H4 (cell line): ENCODE measurements at places on chromosomes 2 and 18.
A peak's percentile ranks its signal among the peaks of the same experiment; 100 is the strongest.

GRCh38 chr2:214244847-214245246, 166.0 kb upstream of the VWC2L start:
- DNase-seq = no peak

- DNase-seq = no peak
These were observed 11.5 kb downstream of the DNMT3A start for GRCh38 chr2:25330273-25330672.

DNA sequence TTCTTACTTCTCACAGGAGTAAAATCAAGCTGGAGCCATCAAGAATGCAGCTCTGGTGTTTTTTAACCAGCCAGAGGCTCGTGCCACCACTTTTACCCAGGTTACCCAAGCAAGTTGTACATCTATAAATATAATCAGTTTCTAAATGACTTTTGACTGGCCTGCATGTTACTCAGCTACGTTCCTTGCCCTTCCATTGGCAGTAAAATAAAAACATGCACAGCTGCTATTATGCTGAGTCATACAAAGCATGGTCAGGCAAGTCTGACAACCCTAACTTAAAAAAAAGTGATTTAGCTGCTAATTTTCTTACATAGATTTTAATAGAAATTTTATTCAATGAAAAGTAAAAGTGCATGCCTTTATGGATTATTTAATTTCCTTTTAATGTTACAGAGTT, 111.7 kb upstream of the CSRNP3 start:
- DNase-seq = peak; percentile 78

- no peak for DNase-seq
These were observed 17.1 kb downstream of the MXD1 start for GRCh38 chr2:69931832-69932595.

GRCh38 chr18:31489311-31489710, 8.7 kb upstream of the DSG2 start:
- DNase-seq = no peak

- no peak for DNase-seq
These were observed 958.8 kb upstream of the TMEFF2 start for GRCh38 chr2:193153576-193153975.

DNA sequence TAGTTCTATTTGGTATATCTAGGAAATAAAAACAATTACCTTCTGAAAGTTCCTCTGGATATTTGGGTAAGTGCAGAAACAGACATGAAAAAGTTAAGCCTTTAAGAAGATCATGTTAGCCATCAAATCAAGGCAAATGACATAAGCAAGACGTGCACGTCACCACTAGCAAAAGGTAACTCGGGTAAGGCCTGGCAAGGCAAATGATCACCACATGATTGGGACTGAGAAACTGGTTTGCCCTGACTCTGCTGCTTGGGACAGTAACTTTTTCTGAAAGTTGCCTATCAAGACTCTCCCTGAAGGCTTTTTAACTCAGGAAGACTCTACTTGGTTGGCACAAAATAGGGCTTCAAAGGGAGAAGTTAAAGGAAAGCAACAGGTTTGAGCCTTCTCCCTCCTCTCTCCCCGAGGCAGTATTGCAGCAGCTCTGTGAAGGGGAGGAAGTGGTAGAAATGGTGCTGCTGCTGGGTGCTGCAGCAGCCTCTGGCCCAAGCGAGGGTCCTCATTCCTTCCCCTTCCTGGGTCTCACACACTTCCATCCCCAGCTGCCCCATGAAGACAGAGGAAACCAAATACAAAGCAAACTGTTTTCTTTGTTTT, 17.1 kb upstream of the TMEM237 start:
- no peak for DNase-seq

DNA sequence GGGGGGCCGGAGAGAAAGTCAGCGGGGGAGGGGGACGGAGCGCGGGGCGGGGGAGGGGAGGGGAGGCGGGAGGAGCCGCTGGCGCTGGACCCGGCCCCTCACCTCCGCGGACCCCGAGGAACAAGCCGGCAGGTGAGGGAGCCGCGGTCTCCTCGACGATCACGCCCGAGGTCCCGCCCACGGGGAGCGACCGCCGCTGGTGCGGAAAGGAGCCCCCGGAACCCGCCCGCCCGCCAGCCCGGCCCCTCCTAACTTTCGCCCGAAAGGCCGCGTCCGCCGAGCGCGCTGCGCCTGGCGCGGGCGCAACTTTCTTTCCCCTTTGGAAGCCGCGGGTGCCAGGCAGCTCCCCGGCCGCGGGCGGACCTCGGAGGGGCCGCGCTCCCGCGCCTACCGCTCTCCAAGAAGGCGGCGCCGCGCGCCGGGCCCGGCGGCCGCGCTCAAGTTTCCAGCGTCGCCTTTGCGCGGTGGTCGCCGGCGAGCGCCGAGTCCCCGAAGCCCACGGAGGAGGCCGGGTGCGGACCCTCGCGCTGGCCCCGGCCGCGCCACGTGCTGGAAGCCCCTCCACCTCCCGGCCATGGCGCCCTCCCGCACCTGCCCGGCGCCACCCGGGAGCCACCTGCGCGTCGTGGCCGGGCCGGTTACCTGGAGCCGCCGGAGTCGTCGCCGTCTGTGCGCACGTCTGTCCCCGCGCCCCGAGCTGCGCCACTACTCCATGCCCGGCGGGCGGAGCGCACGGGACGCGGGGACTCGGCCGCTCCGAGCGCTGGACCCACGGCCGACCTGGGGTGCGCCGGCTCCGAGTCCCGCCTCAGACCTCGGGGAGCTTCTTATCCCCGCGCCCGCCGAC, at the start of gene ALKAL2:
Gene ALKAL2 (minus strand): TSS at position 181 of the 847 bp plus-strand sequence. CDS start 256 bp downstream, outside the sequence.
- no peak for DNase-seq

DNA sequence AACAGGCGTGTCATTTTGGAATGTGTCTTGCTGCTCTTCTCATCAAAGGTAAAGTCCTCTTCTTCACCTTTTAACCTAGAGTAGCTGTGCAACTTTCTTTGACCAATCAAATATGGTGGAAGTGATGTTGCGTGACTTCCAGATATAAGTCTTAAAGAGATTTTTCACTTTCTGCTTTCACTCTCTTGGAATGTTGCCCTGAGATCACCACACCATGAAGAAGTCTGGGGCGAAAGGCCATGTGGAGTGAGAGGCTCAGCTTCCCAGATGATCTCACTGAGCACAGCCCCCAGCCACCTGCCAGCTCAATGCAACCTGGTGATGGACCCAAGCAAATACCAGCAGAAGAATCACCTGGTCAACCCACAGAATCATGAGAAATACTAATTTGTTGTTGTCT, 7.1 kb upstream of the GALNT3 start:
- no peak for DNase-seq
